Stimulated activated CD4-positive, alpha-beta T cell treated with anti-CD3 and anti-CD28 coated beads, Interleukin-4, amount 100 ng/mL, for 1 hour (primary cell): ENCODE measurements at places on chromosomes 2 and 18.
A peak's percentile ranks its signal among the peaks of the same experiment; 100 is the strongest.

GRCh38 chr2:74313497-74313896 lies 29.7 kb downstream of the SLC4A5 start:
- DNase-seq, result no peak

GRCh38 chr18:35386600-35387100 lies 9.5 kb upstream of the ZNF396 start:
- DNase-seq, result peak; percentile 41

- DNase-seq, result no peak
These were observed 73.9 kb downstream of the ACKR3 start for GRCh38 chr2:236643480-236643879.

GRCh38 chr18:79169958-79170555 lies 100.9 kb downstream of the ATP9B start:
- DNase-seq, result no peak

- no peak for DNase-seq
These were observed 49.9 kb upstream of the ARL4C start for GRCh38 chr2:234546770-234547169.

GRCh38 chr18:72542984-72543356 lies 1.2 kb downstream of the CBLN2 start:
- DNase-seq, result no peak

- DNase-seq, result no peak
These were observed 440.5 kb upstream of the TCF4 start for GRCh38 chr18:56028514-56028913.

DNA sequence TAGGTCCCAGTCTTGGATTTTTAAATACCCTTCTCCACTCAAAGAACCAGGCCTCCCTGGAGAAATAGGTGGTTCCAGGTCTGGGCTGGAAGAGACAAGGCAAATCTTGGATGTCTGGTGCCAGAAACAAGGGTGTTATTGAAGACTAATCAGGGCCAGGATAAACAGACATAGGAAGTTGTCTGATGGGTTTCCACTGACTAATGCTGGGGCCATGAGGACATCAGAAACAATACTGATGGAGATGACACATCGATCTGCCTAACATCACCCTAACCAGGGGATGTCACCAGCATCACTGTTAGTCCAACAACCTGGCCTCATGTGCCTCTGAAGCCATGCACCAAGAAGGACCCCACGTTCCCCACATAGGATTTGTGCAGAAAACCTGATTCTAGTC lies 42.5 kb upstream of the GLI2 start:
- DNase-seq, result no peak

DNA sequence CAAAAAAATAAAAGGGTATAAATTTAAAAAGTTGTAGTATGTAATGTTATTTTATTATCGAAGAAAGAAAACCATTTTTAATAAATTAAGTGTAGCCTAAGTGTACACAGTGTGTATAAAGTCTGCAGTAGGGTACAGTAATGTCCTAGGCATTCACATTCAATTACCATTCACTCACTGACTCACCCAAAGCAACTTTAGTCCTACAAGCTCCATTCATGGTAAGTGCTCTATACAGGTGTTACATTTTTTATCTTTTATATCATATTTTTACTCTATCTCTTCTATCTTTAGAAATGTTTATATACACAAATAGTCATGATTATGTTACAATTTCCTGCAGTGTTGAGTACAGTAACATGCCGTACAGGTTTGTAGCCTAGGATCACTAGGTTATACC lies 59.5 kb downstream of the RABL2A start:
- DNase-seq, result no peak

GRCh38 chr18:46333431-46334135 lies 229.4 kb downstream of the HAUS1 start:
- peak; percentile 10 for DNase-seq

- DNase-seq, result no peak
These were observed 10.9 kb downstream of the RBMS1 start for GRCh38 chr2:160482673-160483072.

DNA sequence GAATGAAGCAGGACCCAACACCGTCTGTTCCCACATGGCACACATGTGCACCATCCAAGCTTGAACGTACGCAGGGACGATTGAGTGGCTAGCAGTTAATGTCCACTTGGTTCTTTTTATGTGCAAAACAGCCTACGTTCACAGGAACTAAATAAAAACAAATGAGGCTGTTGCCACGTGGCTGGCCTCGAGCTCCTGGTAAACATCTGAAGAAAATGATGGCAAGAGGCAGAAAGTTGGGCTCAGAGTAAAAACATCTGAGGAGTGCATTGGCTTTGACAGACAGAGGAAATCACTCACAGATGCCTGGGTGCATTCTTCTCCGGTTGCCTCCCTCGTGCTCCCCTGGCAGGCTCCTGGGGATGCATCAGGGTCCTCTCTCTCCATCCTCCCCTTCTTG lies 177.9 kb downstream of the NRP2 start:
- no peak for DNase-seq

GRCh38 chr2:206198677-206199076 lies 39.0 kb downstream of the EEF1B2 start:
- no peak for DNase-seq

GRCh38 chr2:134258684-134259388 lies 5.0 kb downstream of the MGAT5 start:
- DNase-seq, result no peak

- no peak for DNase-seq
These were observed 1.1 kb upstream of the APCDD1 start for GRCh38 chr18:10453261-10453805.

DNA sequence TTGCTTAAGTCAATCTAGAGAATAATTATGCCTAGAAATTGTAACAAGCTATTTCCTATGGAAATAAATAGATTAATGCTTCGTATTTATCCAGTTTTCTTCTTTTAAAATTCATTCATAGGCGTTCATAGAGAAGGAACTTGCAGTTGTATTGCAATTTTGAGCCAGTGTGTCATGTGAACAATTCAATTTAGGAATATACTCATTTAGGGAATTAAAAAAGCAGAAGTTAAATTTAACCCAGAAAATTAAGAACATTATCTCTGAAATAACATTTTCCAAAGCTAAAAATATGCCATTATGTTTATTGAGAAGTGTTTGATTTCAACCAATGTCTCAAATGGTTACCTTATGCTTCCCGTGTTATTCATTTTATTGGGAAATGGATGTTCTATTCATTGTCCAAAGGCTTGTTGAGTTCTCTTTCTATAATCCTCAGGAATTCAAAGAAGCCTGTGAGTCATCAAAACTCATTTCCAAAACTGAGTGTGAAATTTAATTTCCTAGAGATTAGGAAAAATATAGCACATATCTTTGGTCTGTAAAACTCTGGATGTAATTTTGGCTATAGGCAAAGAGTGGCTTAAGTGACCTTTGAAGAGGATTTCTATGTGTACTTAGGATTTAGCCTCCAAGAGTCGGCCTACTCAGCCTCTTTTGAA lies 99.7 kb downstream of the SLC8A1 start:
- DNase-seq, result no peak

DNA sequence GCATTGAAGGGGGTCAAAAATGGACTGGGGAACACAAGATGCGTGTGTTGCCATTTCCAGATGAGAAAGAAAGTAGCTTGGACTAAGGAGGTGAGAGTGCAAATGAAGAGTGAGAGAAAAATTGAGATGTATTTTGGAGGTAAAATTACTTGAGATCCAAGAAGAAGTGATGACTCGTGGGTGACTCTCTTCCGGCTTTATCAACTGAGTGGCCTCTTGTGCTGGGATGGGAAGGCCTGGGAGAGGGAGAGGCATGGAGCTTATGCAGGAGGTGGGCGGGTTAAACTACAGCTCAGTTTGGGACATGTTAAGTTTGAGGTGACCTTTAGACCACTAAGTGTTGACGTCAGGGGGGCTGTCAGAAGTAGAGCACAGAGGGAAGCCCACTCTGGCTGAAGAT lies 34.9 kb downstream of the SULT1C2 start:
- DNase-seq, result no peak

DNA sequence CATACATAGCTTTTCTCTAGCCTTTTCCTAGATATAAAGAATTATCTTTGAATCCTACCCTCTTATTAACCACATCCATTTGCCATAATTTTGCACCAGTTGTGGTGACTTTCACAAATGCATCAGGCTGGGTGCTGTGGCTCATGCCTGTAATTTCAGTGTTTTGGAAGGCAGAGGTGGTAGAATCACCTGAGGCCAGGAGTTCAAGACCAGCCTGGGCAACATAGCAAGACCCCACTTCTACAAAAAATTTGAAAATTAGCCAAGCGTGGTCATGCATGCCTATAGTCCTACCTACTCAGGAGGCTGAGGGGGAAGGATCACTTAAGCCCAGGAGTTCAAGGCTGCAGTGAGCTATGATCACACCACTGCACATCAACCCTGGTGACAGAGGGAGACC lies 672.4 kb upstream of the CHAC2 start:
- DNase-seq, result no peak

DNA sequence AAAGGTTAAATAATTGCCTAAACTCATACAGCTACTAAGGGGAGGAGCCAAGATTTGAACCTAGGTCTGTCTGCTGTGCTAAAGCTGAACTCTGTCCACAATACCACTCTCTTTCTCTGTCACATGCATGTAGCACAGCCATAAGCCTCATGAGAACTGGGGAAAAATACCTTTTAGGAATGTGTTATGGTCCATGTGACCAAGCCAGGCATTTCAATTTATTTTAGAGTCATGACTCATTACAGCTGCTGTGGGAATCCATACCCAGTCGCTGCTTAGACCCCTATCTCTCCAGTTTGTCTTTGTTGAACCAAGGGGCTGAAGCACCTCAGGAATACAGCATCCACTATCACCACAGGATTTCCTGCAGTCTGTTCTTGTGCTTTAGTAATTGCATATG lies 200.0 kb upstream of the SIX3 start:
- DNase-seq, result no peak

- DNase-seq, result no peak
These were observed 6.2 kb upstream of the ARMC9 start for GRCh38 chr2:231191896-231192872.

DNA sequence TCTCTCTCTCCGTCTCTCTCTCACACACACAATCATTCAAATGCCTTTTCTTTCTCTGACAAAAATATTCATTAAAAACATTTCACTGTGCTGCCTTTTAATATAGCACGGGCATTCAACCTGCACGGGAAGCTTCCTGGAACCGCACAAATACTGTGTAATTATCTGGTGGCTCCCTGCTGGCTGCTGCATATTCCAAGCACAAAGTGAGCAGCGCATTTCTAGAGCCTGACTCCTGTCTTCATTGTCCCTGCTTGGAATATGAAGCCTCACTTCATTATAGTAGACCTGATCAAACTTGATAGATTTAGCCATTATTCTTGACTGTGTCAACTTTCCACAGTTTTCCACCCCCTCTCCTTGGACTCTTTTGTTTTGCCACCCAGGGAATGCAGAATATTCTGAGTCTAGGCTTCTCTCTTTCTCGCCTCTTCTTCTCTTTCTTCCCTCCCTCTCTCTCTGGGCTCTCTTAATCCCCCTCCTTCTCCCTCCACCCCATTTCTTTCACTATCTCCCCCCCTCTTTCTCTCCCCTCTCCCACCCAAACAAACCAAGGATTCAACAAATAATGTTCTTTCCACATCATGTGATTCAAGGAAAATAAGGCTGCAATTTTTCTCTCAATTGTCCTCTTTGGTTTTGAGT lies 672.1 kb upstream of the FANCL start:
- no peak for DNase-seq

DNA sequence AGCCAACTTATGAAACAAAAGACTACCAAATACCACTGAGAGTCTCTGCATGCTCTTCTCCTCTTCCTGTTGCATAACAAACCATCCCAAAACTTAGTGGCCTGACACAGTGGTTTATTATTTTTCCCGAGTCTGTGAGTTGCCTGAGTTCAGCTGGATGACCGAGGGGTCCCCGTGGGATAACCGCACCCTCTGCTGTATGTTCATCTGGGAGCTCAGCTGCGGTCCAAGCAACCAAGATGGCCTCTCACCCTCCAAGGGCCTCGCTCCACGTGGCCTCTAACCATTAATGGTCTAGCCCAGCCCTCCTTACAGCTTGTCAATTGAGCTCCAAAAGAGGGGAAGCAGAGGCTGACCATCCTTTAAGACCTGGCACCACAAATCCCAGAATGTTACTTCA lies 17.1 kb downstream of the ITM2C start:
- DNase-seq, result no peak

- DNase-seq, result no peak
These were observed 8.9 kb upstream of the PDE1A start for GRCh38 chr2:182435754-182436153.

DNA sequence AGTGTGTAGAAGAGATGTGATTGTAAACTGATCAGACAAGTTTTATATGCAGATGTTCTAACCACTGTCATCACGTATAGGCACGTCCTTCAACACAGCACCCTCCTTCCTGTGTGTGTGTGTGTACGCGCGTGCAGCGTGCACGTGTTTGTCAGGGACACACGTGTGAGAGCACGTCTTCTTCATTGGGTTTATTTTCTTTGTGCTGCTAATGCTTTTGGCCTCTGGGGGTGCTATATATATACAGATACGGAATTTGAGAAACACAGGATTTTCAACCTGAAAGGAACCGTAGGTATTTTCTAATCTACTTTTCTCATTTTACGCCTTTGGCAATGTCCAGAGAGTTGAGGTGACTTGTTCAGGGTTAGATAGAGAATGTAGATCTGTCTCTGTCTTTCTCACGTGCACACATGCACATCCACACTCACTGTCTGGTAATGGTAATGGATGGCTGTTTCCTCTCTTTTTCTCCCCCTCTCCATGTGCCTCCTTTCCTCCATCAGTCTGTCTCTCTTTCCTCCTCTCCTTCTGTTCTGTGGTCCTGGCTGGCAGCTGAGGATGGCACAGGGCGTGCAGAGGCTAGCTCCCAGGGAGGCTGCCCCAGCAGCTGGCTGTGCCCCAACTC lies 13.4 kb upstream of the CELF4 start:
- no peak for DNase-seq
